Activated naive CD8-positive, alpha-beta T cell treated with anti-CD3 and anti-CD28 coated beads for 36 hours (primary cell): ENCODE measurements at places on chromosomes 16 and 17.

DNA sequence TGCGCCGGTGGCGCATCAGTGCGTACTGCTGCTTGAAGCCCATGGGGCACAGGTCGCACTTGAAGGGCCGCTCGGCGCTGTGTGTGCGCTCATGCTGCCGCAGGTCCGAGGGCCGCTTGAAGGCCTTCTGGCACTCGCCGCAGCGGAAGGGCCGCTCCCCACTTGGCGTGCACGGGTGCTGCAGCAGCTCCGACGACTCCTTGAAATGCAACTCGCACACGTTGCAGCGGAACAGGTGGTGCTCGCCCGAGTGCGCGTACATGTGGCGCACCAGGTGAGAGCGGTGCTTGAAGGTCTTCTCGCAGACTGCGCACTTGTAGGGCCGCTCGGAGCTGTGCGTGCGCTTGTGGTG is 3.3 kb downstream of the ZNF319 start:
- no peak for DNase-seq

DNA sequence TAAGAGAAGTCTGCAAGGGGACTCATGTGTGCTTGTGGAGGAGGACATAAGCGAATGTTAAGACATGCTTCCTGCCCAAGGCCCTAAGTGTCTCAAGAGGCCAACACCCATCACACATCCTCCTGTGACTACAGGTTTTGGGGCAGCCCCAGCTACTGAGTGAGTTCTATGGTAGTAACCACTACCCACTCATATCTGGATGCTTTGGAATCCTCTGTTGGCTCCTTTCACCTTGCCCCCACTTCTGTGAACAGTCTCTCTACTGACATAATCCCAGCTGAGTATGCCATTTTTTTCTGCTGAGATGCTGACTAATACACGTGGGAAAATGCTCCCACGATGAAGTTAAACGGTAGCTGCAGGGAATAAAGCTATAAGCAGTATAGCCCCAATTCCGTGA is 153.5 kb downstream of the VPS53 start:
- no peak for DNase-seq

DNA sequence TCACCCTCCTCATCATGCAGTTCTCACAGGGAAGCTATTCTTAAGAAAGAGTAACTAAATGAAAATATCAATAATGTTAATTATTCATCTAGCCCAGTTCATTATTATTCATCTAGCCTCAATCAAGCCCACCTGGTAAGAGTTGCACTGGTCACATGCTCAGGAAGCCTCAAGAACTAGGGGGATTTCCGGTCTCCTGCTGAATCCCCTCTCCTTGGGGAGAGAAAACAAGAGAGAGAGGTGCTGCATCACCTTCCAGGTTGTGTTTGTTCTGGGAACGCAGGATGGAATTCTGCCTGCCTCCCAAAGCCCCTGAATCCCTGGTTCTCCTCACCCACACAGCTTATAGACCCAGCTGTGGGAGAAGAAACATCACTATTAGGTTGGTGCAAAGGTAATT is 164.0 kb downstream of the PMP22 start:
- DNase-seq: no peak

DNA sequence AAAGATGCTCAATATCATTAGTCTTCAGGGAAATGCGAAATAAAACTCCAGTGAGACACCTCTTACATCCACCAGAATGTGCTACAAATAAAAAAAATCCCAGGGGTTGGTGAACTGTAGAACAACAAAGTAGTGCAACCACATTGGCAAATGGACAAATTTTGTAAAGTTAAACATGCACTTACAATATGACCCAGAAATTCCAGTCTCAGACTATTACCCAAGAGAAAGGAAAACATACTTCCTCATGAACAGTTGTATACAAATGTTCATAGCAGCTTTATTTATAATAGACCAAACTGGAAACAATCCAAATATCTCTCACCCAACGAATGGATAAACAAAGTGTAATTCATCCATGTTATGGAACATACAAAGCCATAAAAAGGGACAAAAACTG is 239.5 kb downstream of the ABCC12 start:
- no peak for DNase-seq

DNA sequence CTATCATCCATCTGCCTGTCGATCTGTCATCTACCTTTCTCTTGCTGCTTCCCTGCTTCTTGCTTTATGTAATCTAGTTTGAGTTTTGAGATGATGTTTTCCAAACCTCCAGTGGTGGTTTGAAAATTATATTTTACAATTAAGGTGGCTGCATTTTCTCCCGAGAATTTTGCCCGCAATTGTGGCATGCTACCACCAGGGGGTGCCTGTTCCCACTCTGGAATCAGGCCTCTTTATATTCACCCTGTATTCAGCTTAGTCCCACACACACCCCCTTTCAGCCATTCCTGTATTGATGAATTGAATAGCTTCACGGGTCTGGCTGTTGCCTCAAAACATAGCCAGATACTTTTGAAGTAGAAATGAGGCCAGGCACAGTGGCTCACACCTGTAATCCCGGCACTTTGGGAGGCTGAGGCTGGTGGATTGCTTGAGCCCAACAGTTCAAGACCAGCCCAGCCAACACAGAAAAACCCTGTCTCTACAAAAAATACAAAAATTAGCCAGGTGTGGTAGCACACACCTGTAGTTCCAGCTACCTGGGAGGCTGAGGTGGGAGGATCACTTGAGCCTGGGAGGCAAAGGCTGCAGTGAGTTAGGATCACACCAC is 3.2 kb downstream of the PRSS22 start:
- no peak for DNase-seq

GRCh38 chr17:29584452-29585079 is 4.9 kb downstream of the GIT1 start:
- no peak for DNase-seq

GRCh38 chr17:60077672-60078519 is 825 bp downstream of the HEATR6 start:
- no peak for DNase-seq

DNA sequence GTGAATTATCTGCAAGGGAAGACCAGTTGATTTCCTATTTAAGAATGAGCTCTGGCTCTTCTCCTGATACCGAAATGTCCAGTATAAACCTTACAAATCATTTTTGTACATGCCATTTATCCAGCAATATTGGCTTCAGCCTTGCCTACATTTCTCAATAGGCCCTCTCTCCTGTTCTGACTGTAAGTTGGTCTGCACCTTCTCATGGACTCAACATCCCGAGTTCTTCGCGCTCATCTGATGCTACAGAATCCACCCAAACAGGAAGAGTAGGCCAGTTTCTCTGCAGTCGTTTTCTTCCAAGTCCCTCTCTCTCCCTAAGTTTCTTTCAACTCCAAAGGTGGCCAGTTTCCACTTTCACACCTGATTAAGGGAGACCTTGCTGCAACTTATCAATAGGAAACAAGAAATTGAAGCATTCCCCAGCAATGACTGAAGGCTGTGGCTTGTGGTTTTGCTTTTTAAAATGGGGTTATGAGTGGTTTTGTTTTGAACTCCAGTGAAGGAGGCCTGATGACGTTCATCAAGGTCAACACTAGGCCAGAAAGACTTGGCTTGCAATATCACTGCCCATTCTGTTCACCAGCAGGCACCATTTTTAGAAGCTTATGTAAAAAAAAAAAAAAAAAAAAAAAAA is 383.0 kb downstream of the MAF start:
- no peak for DNase-seq

GRCh38 chr17:78708510-78708973 is 73.5 kb downstream of the CYTH1 start:
- peak; percentile 66 for DNase-seq

GRCh38 chr17:37164057-37164456 is 211.7 kb upstream of the C17orf78 start:
- no peak for DNase-seq

GRCh38 chr17:80279895-80280294 is 19.2 kb downstream of the RNF213 start:
- DNase-seq: no peak

DNA sequence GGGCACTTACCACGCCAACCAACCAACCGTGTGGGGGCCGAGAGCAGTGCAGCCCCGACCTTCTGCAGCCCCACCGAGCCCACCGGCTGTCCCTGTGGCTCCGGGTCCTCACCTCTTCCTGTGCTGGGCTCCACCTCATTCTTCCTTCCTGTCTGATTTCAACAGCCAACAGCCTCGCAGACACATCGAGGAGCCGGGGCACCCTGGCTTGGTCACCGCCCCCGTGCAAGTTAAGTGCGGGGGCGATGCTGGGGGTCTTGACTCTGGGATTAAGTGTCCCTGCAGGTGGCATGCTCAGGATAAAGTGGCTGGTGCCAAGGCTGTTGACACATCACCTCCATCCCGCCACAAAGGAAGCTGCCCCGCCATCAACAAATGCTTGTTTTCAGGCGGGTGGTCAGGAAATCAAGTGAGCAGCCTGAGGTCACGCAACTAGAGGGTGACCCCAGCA is at the start of gene NLRC3:
Gene NLRC3, minus strand, starts transcription at position 102 of the 451 bp plus-strand sequence. CDS start 12,367 bp downstream, outside the sequence.
- DNase-seq: peak; percentile 49

DNA sequence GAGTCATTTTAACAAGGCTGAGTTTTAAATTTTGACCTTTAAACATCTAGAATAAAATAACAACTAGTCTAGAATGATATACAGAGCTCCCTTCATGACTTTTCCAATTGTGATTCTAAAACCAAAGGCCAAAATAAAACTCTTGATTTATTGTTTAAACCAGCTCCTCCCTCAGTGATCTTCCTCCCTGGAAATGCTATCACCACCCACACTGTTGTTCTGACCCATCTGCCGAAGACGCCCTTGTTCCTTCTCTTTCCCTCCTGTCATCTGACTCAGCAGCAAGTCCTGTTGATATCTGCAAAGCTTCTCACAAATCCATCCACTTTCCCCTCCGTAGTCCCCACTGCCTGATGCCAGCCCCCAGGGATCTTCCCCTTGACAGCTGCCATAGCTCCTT is 231.6 kb upstream of the DYNLRB2 start:
- DNase-seq: no peak

DNA sequence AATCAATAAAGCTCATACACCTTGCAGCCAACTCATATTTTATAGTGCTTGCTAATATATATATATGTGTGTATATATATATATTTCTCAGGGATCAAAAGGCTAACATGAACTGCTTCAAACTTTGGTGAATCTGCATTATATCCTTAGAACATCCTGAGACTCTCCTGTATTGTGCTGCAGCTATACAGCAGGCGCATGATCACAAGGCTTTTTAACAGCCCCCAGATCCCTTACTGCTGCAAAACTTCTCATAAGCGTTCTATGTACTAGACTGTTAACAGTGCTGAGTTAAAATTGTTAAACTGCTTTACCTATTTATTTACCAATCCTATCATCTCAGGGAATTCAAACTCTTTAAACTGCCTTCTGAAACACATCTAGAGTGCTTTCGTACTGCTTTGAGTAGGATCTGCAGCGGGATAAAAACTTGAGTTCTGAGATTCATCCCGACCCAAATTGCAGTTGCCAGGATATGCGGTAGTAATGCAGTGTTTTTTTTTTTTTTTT is 1.3 kb downstream of the GPATCH8 start:
- DNase-seq: no peak

- DNase-seq: no peak
Measured at GRCh38 chr16:30115238-30115637, 1.9 kb upstream of the GDPD3 start.

DNA sequence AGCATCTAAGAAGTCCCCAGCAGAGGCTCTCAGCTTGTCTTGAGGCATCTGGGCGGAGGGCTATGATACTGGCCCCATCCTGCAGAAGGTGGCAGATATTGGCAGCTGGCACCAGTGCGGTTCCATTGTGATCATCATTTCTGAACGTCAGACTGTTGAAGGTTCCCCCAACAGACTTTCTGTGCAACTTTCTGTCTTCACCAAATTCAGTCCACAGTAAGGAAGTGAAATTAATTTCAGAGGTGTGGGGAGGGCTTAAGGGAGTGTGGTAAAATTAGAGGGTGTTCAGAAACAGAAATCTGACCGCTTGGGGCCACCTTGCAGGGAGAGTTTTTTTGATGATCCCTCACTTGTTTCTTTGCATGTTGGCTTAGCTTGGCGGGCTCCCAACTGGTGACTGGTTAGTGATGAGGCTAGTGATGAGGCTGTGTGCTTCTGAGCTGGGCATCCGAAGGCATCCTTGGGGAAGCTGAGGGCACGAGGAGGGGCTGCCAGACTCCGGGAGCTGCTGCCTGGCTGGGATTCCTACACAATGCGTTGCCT is at the start of gene CIITA:
Gene CIITA, plus strand, starts transcription at position 404 of the 543 bp plus-strand sequence. Its CDS starts 129 bp downstream, at position 533.
- DNase-seq: peak; percentile 65

DNA sequence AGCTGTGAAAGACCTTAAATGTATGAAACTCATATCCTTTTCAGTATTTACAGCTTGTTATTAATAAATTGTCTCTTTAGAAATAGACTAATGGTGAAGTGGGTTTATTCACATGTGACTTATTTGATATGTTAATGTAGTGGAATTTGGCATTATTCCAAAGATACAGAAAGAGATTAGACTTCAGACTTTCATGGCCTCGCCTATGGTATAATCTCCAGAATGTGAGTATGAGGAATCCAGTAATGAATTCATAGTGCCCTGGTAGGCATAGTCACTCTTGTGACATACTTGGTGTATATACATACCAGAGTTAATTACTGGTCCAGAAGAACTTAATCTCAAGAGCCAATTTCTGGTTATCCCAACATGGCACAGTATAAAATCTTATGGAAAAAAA is 72.7 kb downstream of the OMG start:
- no peak for DNase-seq

GRCh38 chr17:6591599-6592158 is 35.3 kb upstream of the PITPNM3 start:
- no peak for DNase-seq

DNA sequence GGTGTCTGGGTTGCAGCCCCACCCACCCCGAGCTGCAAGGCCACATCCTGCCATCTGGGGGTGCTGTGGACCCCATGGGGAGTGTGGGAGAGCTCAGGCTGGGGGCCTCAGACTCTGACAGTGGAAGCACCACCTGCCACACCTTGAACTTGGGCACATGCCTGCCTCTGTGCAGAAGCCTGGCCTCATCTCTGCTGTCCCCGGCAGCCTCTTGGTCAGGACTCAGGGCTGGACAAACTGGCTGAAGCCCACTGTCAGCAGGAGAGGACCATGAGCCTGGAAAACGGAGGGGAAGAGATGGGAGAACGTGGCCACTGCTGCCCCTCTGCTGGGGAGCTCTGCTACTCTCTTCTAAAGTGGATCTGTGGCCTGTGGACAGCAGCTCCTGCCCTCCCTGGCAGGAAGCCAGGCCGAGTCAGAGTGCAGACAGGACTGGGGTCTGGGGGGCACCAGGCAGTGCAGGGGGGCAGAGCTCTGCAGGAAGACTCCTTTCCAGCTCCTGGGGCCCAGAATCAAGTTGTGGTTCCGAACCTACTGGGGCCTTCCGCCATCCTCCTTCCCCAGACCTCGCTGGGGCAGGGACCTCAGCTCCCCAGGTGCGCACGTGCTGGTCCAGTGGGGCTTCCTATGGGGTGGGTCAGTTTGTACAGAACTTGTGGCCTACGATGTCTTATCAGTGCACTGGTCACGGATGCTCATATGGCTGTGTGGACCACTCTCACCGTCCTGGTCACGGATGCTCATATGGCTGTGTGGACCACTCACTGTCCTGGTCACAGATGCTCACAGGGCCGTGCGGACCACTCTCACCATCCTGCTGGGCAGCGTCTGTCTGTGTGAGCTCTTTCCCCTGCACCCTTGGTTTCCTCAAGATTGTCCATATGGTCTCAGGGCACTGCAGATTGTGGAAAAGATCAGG is 207.7 kb downstream of the LAT start:
- DNase-seq: no peak

- peak; percentile 43 for DNase-seq
Measured at GRCh38 chr16:87062569-87063442, 254.4 kb downstream of the C16orf95 start.
